Activated effector memory CD4-positive, alpha-beta T cell treated with Interleukin-2 at 50 U/mL for 16 hours (primary cell): ENCODE measurements at places on chromosomes 3 and 15.

DNA sequence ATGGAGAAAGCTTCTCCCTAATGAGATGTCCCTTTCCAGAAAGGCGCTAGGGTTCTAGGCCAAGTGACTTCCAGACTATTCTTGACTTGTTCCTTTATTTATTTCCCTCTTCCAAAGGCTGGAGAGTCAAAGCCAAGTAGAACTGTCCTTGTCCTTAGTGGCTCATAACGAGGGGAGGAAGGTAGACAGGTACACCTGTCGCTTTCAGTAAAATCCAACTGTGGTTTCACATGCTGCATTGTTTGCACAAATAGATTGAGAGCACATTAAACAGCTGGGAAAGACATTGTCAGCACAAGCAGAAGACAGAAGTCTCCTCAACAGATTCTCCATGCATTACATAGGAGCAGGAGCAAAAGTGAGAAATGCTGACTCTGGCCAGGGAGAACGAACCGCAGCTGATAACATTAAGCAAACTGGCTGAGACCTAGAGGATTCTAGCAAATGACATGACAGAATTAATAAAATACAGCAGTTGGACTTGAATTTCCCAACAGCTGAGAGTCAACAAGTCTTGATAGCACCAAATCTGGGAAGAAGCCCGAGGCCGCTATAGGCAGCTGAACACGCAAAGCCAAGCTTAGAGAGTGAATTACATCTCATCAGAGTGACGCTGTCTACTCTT lies 227.7 kb downstream of the TLE3 start:
- DNase-seq: no peak

DNA sequence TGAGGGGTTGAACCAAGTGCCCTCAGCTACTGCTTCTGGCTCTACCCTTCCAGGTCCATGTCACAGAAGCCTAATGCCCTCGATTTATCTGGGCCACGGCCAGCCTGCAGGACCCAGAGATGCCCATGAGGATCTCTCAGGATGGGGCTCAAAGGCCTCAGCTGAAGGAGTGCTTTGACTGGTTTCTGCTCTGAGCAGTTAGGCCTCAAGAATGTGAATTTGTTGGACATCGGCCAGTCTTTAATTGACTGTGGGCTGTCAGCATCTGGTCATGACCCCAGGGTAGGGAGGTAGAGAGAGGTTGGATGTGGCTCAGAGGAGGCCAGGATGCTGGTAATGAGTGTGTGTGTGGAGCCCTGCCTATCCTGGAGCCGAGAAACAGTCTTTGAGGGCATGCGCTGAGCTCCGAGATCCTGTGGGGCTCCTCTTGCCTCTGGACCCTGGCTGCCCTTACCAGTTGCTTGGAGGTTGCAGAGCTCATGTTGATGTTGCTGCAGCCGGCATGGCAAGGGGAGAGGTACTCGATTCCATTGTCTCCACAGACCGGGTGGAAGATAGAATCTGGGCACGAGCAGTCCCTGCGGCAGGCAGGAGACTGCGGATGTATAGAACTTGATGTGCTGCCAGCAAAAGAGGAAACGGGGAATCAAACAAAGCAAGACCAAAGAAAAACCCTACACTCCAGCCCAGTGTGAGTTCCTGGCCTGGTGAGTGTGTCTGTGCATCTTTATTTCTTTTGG lies 49.1 kb upstream of the RAB6B start:
- DNase-seq: no peak

GRCh38 chr3:65361448-65361847 lies 673.6 kb upstream of the ADAMTS9 start:
- no peak for DNase-seq

DNA sequence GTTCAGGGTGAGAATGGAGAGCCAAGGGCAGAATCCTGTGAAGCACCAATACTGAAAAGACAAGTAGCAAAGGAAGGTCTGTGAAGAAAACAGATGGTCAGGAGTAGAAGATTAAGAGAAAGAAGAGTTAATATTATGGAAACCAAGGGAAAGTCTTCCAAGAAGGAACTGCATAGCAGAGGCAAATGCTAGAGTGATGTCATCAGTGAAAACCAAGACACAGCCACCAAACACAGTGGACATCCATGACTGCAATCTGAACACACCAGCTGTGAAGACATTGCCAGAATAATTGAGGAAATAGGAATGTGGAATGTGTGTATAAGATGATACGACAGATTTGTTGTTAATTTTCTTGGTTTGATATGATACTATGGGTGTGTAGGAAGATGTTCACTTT lies 26.8 kb upstream of the ZBTB38 start:
- DNase-seq: no peak

GRCh38 chr3:133479895-133480669 lies 80.2 kb downstream of the BFSP2 start:
- DNase-seq: no peak

DNA sequence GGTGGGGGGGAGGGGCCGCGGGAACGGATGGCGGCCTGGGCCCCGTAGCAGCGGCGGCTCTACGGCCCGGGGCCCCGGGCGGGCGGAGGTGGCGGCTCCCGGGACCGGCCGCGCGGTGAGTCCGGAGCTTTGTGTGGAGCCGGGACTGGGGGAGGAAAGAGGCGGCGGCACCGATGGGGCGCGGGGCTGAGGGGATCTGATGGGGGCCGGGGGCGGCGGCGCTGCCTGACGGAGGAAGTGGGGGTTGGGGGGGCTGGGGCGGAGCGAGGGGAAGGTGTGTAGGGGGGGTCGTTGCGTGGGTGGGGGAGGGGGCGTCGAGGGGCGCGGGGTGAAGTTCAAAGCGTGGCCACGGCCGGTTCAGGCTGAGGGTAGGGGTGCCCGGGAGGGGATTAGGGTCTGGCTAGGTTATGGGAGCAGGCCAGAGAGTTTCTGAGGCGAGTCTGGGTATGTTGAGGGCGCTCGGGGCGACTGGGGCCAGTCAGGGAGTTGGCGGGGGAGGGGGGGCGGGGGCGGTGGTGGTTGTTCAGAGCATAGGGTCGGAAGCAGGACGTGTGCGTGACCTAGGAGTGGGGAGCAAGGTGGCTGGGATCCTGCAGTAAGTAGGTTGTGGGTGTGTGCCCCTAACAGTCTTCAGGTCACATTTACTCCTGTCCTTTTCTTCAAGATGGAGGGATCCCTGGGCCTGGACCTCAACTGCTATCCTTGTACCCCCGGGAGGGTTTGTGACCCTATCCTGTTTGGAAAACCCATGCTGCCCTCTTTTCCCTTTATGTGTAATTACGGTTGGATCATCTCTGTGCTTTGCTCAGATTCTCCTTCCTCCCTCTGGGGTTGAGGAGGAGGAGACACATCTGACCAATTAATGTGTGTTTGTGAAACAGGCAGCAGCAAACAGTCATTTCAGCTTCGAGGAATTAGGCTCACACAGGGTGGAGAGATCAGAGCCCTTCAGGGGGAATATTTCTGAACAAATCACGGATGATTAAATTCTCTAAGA lies 644 bp downstream of the ZNF609 start:
- peak; percentile 9 for DNase-seq

DNA sequence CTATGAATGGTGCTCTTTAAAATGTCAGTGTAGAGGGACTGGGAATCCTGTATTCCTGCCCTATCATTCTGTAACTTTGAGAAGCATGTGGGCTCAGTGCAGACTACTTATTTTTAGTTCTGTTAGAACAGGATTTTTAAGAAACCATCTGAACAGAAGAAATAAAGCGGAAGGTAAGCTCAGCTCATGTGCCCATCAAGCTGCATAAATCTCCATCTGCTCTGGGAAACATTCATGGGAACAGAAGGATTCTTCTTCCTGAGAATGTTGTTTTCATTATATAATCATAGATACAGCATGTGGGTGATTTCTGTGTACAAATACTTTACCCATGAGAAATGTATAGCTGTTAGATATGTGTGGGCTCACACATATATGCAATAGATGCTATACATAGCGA lies 69.9 kb downstream of the SIDT1 start:
- DNase-seq: no peak

- DNase-seq: no peak
Measured at GRCh38 chr3:124352149-124352539, 360.2 kb upstream of the ROPN1 start.

DNA sequence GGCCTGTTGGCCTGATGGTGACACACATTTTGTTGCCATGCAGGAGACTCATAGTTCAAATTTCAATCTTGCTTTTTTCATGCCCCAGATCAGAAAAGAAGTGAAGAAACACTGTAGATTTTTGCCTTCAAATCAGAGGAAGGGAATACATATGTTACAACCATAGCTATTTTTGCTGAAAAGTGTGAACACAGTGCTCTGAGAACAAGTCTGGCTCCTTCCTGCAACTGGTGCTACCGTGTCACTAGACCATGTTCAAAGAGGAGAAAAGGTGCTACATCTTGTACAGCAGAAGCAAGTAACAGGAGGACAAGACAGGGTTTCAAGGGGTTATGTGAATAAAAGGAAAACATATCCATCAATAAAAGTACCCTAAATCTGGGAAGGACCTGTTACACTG lies 44.6 kb downstream of the CD47 start:
- no peak for DNase-seq

DNA sequence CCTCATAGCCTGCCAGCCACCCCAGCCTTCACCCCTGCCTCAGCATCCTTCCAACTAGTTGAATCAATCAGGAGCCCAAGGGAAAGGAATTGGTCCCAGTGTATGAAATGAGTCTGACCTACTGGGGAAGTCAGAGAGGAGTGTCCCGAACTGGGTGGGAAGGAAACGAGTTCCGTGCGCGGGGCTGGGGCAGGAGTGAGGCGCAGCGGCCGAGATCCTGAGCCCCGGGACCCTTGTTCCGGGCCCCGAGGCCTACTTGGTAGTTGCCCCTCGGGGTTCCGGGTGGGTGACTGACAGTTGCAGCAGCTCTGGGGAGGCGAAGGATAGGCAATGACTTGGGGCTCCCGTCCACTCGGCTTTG lies 1.1 kb upstream of the PLCL2 start:
- no peak for DNase-seq

DNA sequence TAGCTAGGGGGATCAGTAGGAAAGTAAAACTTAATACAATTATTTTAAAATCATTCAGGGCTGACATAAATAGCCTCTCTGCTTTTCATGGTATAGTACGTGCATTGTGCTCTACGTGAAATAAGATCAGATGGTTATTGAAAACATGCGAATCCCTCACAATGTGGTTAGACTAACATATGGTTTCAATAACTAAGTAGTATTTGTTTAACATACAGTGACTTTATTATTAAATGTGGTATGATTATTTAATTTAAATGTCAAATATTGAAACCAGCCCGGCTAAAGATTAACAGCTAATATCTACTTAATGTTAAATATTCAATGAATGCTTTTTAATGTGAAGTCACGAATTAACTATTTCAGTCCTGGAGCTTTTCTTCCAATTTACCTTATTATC lies 473.9 kb upstream of the THBS1 start:
- DNase-seq: no peak

DNA sequence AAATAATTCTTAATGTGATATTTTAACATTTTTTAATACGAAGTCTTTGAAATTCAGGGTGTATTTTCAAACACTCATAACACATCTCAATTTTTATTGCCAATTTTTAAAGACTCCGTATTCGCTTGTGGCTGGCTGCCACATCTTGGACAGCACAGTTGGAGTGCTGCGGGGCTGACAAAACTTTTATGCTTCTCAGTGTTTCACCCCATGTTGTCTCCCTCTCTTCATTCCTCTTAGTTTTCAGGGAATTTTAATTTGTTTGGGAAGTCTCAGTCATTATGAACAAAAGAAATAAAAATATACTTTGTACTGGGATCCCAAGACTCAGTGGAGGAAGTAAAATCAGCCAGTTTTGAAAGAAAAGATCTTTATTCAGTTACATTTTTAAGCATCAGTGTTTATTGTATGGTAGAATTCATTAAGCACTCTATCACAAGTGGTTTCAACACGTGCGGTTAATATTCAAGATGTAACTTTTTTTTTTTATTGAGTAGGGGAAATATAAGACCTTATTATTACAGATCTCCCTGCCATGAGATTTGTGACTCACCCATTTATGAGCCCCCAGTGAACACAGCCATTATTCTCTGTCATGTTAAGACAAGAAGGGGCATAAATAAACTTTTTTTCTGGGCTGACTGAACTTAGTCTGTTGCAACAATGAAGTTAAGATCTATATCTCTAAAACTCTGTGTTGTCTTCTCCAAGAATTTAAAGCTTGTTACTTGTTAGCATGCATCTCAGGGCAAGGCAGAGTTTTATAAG lies 26.8 kb downstream of the KAT2B start:
- no peak for DNase-seq
